ENCODE measurements at places on chromosomes 3 and 15. TPM values are rescaled to one million over a fixed set of nuclear protein-coding genes. Genes with fewer than 3 reads are reported as not detected.

PLA2G4B gene
- 6.3 TPM for total RNA-seq

CHRM5 gene
- total RNA-seq = not detected

NOX5 gene
- total RNA-seq = not detected

DNA sequence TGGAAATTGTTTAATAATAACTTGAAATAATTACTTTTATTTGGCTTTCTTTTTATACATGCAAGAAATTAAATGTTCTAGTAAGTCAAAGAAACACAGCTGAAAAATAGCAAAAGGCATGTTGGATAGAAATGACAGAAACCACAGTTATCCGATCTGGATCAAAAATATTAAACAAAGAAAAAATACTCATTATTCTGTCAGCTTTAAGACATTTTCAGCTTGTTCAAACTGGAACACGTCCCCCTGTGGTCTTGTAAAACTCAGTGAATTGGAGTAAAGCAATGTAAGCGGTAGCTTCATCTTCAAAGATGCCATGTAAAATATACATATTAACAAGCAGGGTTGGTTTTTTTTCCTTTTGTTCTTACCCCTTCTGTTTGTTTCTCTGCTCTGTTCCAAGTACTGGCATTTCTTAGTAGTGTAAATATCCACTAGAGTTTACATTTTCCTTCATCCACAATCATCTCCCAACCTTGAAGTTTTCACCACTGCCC lies 223.4 kb downstream of the IGSF11 start:
- no peak for DNase-seq

DNA sequence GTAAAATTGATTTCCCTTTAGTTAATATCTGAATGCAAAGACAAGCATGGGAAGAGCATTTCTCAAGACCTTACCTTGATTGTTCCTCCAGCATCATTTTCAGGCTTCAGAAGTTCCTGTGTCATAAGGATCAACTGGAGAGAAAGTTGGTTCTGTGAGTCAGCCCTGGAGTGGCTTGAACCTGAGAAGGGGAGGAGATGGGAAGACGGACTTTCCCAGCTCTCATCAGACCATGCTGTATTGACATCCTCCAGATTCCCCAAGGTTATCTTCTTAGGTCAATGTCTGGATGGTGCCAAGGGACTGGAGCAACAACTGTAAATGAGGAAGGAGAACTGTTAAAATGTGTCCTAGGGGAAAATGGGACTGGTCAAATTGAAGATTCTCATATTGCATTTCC lies 21.0 kb downstream of the RPSA start:
- no peak for DNase-seq

DNA sequence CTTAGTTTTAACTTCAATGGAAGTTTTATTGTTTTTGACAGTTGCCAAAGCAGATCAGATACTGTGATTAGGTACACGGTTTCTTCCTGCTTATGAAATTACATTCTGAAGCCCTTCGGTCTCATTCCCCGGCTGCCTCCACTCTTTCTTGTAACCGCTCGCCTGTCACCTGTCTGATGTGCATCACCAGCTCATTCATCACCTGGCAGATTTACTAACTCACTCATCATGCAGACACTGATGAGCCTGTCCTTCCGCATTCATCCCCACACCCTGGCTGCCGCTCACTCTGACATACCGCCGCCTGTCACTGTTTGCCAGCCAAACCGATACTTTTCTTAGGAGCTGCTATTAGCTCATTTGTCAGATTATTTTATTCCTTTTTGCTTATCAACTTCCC lies 82.8 kb upstream of the NSMCE3 start:
- no peak for DNase-seq

GRCh38 chr15:70277556-70277955 lies 179.8 kb upstream of the TLE3 start:
- DNase-seq = no peak

- no peak for DNase-seq
Observed at GRCh38 chr3:37825744-37826400, 35.8 kb upstream of the CTDSPL start.

Data from H9 (cell line).